Urinary bladder (tissue), 4 donors: ENCODE measurements at places on chromosomes 11 and 22. TPM values are rescaled to one million over a fixed set of nuclear protein-coding genes. Genes with fewer than 3 reads are reported as not detected.

HEPHL1 gene
- total RNA-seq: not detected

GRCh38 chr11:62026739-62027370, 59.4 kb upstream of the FTH1 start:
- no peak for DNase-seq

DNA sequence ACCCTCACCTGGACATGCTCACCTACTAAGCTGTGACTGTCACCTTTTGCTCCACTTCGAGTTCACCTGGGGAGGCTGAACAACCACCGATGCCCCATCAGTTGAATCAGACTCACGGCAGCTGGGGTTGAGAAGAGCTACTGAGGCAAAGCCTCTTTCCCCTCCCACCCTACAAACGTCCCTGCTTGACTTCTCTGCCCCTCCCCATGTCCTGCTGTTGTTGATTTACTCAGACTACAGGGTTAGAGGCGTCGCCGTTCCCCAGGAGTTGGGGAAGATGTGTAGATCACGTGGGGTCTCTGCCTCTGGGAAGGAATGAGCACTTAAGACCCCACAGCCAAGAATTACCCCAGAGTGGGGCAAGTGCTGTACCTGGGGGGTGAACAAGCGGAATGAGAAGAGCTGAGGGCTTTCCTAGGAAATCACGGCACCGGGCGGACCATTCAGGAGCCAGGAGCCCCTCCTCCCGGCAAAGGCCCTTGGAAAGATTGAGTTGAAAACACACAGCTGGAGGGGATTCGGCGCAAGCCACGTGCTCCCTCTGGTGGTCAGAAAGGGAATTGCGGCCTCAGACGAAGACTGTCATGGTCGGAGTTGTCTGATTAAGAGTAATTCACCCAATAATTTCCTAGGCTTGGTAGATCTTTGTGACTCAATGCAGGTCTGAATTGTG, 7.0 kb downstream of the FXYD2 start:
- peak; percentile 76 for DNase-seq

IFITM1 gene
- total RNA-seq: 20.9 TPM

GRCh38 chr11:123430721-123431497, 840 bp downstream of the GRAMD1B start:
- DNase-seq: no peak

GRCh38 chr22:27801202-27801615, 347 bp downstream of the MN1 start:
- DNase-seq: no peak

- DNase-seq: no peak
Measured at GRCh38 chr22:36548606-36549005, 19.6 kb upstream of the EIF3D start.

TRIM29 gene
- 32.3 TPM for total RNA-seq

- no peak for DNase-seq
Measured at GRCh38 chr22:25131198-25131887, 68.3 kb upstream of the CRYBB3 start.

CENPM gene
- 6.2 TPM for total RNA-seq

DNA sequence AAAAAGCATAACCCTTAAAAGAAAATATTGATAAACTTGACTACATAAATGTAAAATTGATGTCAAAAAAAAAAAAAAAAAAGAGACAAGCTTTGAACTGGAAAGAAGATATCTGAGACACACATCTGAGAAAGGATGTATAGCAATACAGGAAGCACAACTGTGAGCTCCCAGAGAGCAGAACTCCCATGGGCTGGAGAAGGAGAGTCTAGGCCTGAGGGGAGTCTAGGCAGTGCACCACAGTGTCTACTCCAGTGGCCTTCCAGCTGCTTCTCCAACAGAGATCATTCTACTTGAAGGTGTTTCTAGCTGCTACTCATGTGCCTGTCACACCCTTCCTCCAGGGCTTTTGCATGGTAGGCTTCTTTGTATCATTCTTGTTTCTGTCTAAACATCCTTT, 54.2 kb upstream of the SYT9 start:
- no peak for DNase-seq

MMP1 gene
- 0.53 TPM for total RNA-seq

DNA sequence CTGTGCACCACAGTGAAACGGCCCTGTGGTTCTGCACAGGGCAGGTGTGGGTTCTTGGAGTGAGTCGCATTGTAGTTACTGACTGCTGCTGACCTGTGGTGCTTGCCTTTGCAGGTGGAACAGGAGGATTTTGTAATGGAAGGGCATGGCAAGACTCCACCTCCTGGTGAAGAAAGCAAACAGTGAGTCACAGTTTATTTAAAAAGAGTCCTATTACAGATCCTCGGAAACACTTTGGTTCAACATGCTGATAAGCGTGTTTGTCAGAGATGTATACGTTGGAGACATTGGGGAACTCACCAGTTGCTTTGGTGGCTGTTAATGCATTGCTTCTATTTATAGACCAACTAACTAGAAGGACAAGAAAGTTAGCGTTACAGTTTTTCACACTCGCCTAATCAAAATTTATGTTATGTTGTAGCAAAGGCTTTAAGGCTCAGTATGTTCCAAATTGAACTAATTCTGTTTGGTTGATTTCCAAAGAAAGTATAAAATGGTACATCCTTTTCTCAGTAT, 21.7 kb upstream of the TNRC6B start:
- peak; percentile 26 for DNase-seq

DNA sequence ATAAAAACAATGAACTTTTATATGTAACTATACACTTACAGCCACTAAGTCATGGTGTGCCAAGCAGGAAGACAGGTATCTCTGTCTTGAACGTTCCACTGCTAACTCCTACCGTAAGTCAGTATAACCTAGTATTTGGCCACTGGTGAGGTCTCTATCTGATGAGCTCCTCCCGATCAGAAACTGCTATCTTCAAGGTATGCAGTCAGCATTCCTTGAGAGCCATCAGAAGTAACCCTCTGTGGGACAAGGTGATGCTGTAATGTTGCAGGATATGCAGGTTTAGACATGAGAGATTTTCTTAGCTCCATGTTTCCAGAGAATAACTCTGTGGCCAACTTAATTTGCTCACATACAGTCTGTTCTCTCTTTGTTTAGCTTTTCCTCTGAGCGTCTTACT, 397.9 kb upstream of the CCDC90B start:
- no peak for DNase-seq
